ENCODE measurements at places on chromosomes 6 and 20.

DNA sequence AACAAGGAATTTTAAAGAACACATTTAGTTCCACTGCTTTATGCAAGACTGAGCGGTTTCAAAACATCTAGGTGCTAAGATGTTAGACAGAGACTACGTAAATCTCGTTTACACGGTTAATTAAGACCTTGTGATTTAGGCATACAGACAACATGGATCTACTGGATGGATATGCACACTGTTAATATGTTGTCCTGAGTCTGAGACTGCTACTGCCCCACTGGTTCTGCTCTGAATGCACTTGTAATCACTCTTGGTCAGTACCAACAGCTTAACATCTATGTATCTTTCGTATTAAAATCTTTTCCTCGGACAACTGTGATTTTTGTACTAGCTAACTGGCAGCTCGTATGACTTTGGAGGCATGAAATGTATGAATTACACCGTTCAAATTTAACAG is 3.1 kb downstream of the MAN1A1 start:
- peak; percentile 28 for DNase-seq

DNA sequence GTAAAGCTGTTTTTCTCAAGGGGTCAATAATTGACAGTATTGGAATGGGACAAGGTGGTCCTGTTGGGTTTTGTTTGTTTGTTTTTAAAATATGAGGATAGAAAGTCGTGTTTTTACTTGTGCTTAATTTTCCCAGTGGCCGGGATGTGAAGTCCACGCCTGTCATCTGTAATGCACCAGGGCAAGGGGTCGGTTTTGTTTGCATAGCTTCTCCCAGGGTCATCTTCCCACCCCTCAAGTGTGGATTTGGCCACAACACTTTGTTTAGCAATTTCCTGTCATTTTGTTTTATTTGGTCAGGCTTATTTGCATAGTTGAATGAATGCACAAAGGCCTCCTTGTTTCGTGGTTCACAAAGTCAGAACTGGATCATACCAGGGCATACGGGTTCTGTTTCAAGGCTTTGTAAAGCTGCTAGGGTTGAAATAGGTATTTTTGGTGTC is 29.8 kb downstream of the SYNJ2 start:
- DNase-seq: no peak

DNA sequence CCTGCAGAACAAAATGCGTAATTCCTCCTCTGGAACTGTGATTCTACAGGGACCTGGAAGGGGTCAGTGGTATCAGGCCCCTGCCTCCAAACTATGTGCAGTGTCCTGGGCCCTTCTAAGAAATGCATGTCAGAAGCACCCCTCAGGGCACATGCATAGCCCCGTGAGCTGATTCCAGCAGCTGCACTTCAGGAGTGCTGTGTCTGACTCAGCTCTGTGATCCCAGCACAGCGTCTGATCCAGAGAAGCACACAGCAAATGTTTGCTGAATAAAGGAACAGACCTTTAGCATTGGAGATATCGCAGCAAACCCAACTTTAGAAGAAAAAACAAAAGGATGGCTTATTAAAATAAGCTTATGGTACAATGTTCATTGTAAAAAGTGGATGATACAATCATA is 15.8 kb upstream of the MAFB start:
- DNase-seq: no peak

- no peak for DNase-seq
These were observed 86.6 kb downstream of the ZFAND3 start for GRCh38 chr6:37906121-37906520.

DNA sequence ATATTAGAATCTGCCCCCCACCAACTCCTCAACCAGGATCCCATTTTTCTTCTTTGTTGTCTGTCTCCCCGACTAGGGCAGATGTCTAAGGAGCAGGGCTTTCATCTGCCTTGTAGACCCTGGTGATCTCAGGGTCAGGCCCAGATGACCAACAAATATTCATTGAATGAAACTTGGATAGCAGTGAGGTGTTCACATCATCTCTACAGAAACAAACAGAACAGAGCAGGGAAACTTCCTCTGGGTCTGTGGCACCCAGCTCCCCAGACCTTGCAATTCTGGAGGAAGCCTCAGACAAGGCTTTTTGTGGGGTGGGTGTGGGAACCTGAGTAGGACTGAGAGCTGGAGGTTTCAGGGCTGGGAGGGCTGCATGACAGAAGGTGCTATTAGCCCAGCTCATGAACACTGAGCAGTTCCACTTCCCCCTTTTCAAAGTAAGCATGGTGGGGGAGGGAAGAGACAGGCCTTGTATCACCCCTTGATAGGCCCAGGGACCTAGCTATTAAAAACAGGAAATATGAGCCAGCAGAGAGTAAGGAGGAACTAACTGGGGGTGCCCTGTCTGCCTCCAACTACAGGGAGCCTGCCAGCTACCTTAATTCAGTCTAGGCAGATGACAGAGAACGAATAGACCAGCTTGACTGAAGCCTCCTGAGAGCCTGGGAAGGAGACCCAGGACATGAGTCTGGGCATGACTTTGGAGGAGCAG is 37.3 kb upstream of the TOP1 start:
- DNase-seq: no peak
